Sciatic nerve (tissue), 2 donors: ENCODE measurements at places on chromosomes 5 and 9.
A peak's percentile ranks its signal among the peaks of the same experiment; 100 is the strongest.

DNA sequence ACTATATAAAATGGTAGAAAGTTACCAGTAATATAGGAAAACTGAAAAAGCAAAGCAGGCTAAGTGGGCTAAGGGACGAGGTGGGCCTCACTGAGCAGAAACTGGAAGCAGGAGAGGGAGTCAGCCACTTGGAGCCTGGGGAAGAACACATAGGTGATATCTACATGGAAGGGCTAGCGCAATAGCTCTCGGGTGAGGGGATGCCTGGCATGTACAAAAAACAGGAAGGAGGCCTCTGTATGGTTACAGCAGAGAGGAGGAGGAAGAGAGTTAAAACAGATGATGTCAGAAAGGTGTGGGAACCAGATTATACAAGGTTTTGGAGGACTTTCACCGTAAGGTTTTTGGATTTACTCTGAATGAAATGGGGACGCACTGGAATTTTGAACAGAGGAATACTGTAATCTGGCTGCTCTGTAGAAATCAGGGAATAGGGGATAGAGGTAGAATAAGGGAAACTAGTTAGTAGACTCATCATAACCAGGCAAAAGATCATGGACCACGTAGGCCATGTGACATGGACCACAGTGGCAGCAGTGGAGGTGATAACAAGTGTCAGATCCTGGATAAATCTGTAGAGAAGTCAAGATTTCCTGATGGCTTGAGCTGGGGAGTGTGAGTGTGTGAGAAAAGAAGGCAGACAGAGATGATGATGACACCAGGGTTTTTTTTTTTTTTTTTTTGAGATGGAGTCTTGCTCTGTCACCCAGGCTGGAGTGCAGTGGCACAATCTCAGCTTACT lies 52.5 kb downstream of the FNBP1 start:
- no peak for DNase-seq

DNA sequence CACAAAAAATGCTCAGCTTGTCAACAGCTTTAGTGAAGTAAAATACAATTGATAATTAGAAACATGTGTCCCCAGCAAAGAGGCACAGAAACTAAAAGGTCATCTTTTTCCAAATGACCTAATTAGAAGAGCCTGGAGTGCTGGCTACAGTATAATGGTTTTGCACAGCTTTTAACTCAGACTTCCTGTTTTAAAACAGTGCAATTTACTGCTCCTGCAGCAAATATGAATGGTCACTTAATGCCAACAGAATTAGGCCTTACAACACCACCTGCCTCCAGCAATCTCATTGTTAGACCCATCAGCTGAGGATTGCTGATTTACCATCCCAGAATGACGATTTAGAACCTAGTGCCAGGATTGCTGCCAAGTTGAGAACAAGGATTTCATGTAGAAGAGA lies 239.3 kb downstream of the CETN3 start:
- DNase-seq = no peak

DNA sequence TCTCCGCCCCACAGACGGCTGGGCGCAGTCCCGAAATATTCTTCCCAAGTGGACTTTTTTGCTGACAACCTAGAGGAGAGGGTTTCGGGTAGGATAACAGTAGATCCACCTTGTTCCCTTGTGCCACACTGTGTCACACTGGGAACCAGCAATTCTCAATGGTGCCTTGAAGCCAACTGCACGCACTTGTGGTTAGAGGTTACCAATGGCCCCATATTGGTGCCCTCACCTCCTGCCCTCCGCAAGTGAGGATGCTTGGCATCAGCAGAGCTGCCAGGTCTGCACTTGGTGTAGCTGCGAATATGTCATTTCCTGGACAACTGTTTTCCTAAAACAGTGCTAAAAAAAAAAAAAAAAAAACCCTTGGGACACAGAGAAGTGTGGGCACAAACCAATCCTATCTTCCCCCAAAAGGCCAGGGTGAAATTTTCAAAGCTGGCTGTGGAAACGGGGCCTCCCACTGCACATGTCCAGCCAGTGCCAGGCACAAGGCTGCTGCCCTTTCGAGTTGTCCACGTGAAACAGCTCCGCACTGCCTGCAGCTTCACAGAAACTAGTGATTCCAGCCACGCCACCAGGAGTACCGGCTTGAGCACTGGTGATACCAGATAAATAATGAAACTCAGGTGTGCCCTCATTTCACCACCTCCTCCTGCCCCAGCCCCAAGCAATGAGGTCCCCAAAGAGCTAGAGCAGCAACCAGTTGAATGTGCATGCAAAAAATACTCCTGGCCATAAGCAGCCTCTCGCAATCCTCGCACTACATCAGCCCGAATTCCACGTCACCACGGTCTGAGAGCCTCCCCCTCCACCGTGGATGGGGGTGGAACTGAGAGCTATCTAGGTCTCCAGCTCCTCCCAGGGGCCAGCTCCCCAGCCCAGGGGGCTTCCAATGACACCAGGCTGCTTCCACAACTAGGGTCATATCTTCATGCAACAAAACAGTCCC lies 51.2 kb downstream of the USP20 start:
- DNase-seq = no peak

DNA sequence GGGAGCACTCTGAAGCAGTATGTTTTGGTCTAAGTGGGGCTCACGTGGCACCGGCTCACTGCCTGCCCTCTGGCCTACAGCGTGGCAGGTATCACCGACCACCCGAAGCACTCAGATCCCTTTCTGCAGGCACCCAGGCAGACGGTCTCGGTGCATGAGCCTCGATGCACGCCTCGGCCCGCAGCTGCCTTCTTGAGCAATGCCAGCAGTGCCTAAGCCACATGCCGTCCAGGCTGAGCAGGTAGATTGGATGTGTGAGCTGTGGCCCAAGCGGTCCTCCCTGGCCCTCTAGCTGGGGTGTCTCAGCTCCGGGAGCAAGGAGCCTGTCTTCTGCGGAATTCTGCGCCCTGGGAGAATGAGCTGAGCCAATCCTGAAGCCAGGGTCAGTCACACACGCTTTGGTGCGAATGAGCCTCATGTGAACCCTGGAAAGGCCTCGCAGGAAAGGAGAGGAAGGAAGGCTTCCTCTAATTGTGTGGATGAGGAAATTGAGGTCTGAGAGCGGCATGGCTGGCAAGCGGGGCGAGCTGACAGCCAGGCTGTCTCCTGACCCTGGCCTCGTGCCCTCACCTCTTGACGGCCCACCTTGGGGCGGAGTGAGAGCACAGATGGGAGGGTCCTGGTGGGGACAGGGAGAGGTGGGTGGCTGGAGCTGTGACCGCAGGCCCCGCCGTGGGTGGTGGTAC lies 14.4 kb downstream of the RXRA start:
- DNase-seq = no peak

DNA sequence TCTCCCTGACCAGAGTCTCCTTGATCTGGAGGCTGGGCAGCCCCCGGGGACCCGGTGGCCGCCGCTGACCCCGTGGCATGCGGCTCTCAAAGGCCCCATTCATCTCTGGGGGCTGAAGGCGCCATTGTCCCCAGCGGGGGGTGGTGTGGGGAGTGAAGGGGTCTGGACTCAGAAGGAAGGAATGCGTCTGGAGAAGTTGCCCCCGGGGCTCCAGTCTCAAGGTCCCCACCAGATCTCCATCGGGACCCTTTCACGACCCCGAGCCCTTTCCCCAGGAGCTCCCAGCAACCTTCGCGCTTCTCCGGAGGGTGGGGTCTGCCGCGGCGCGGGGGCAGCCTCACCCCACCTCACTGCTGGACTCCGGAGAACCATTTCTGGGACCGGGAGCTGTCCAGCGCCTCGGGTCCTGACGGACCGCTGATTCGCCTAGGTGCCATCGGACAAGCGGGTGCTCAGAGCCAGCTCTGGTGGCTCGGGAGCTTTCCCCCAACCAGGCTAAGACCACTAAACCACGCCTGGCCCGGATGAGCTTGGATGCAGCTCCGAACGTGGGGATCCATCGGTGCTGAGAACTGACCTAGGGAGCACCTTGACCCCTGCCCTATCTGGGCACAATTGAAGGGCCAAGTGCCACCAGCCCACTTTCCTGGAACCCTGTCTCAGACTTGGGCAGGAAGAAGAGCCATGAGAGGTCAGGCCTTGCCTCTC lies 5.1 kb upstream of the PCDH1 start:
- no peak for DNase-seq

GRCh38 chr5:56988490-56988889 lies 36.6 kb upstream of the MIER3 start:
- DNase-seq = no peak

DNA sequence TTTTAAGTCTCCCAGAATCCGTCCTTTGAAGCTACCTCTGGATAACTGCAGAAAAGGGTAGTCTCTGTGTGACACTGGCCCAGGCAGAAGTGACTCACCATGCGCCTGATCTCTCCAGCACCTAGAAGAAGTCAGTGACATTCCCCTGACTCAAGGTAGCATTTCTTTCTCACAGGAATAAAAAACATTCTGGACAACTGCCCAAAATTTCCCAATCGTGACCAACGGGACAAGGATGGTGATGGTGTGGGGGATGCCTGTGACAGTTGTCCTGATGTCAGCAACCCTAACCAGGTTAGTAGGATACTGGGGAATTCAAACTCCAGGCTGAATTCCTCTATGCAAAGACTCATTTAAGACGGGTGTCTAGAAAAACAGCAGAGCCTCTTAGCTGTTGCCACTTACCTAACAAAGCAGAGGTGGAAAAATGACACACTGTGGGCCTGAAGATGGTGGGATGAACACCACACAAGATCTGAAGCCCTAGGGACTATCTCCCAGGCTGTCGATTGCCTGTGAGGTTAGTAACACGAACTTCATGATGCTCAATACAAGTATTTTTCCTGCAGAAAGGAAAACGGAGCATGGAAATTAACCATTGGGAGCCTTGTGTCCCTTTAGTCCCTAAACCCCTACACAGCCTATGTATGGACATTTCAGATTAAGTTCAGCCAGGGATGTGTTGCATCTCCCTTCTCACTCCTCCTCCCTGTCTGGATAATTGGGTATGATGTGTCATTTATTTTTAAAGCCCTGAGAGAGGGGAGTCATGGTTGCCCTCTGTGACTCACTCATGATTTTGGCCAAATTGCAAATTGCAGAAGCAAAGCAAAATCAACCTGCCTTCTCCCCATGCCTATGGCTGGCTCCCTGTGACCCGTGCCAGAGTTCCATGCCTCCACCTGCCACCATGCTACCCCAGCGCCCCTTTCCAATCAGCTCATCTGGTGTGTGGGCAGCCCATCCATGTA lies 37.2 kb downstream of the THBS4 start:
- no peak for DNase-seq

GRCh38 chr5:14714706-14715105 lies 50.2 kb downstream of the OTULIN start:
- no peak for DNase-seq

DNA sequence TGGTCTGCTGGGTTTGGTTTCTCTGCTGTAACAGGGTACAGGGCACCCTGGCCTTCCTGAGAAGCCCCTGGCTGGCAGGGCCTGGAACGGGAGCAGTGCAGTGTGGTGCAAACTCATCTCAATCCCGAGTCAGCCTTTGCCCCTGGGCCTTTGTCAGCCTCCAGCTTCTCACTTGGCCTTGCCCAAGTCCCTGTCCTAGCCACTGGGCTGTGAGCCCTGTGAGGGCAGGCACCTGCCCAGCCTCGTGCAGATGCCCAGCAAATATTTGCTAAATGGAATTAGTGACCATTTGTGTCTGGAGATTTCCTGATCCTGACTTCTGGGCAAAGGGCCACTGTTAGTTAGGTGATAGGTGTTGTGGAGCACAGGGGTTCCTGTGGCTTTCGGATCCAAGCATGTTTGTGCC lies 13.0 kb downstream of the RGS3 start:
- peak; percentile 28 for DNase-seq

DNA sequence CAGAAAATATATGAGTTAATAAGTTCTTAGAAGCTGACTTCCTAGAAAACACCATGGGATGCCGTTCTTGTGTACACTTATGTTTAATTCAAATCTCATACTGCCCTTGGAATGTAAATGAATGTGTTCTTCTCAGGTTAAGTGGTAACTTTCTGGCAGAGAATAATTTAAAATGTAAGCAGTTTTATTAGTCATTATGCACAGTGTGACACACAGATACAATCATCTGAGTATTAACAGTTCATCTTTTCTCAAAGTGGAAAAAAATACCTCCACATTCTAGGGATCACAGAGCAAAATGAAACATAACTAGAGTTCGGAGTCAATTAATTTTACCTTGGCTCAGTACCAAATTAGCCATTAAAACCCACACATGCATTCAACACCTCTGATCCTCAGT lies 508.1 kb downstream of the CDH9 start:
- no peak for DNase-seq

GRCh38 chr9:77952635-77953328 lies 78.8 kb downstream of the GNAQ start:
- DNase-seq = no peak

GRCh38 chr9:76216161-76216649 lies 178.0 kb downstream of the RFK start:
- DNase-seq = no peak

DNA sequence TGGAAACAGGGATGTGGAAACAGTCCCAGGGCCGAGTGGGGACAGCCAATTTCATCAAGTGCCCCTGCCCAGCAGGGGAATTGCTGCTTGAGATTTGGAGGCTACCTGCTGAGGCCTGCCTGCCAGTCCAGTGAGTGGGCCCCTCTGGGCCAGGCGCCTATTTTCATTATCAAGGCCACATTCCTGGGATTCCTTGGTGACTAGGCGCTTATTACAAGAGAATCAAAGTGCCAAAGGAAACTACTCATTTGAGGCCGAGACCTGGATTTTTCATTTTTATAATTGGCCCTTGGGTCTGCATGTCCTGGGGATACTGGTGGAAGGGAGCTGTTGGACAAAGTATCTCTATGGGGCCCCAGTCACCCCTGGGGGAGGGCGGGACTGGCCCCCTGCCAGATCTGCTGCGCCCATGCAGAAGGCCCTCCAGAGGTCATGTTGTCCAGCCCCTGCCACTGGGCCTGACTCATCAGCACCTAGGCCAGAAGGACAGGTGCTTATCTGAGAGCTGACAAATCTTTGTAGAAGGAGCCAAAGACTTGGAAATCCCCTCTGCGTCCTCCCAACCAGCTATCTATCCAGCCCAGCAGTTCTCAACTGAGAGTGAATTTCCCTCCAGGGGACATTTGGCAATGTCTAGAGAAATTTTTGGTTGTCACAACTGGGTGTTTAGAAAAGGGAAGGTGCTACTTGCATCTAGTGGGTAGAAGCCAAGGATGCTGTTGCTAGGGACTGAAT lies 45.6 kb downstream of the FOXI1 start:
- no peak for DNase-seq

GRCh38 chr9:5958273-5958672 lies 57.2 kb downstream of the RANBP6 start:
- DNase-seq = no peak

GRCh38 chr5:591746-592145 lies 20.4 kb upstream of the CEP72 start:
- DNase-seq = no peak

- DNase-seq = no peak
Measured at GRCh38 chr9:137602661-137603060, 2.8 kb upstream of the ARRDC1 start.
